ENCODE measurements at places on chromosomes 1 and 21.

DNA sequence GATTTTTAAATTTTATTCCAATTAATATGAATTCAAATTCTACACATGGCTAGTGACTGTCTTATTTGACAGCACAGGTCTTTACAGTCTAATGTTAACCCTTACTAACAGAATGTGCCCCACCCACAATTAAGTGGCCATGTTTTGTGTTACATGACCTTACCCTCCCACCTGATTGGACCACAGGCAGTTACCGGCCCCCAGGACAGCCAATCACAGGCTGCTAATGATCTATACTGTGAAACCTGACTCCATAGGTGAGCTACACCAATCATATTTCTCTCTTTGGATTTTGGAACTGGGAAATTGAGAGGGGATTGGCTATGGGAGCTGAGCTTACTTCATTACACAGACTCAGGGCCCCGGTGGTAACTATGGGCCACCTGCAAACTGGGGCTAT lies 27.5 kb downstream of the ZP4 start:
- DNase-seq = no peak

GRCh38 chr1:95380909-95381308 lies 146.9 kb downstream of the RWDD3 start:
- no peak for DNase-seq

DNA sequence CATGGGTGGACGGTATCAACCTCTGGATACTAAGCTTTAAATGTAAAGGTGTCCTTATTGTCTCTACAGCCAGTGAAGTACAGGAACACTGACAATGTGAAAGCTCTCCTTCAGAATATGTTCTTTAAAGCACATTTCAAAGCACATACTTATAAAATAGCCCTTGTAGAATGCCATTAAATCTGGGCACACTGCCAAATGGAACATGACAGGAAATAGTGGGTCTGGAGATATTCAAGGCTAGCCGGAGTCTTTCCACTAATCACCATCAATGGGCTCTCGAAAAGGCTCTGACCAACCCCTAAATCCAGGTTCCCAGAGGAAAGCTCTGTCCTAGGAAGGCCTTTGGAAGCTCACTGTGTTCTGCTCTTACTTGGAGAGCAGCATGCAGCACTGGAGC lies 46.6 kb downstream of the PLD5 start:
- no peak for DNase-seq

- no peak for DNase-seq
Measured at GRCh38 chr1:228259951-228260350, 52.1 kb downstream of the OBSCN start.

DNA sequence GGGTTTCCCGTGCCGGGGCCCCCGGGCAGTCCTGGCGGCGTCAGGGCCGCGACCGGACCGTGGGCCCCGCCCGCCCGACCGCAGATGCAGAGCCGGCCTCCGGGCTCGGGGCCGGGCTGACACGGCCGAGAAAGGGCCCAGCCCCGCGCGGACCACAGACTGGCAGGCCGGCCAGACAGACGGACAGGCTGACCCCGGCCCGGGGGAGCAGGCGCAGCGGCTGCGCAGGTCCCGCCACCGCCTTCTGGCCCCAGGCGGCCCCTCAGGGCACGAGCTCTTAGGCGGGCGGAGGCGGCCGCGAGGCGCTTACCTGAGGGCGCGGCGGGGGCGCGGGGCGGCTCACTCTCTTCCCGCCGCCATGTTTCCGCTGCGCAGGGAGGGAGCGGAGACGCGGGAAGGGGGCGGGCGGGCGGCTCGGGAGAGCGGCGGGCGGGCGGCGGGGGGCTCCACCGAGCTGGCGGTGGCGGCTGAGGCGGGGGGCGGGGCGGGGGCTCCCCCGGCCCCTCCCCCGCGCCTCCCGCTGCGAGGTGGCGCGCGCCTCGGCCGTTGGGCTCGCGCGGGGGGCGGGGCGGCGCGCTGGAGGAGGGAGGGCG lies at the start of gene SCMH1:
Gene SCMH1, minus strand, starts transcription at position 558 of the 593 bp plus-strand sequence. CDS start 56,173 bp downstream, outside the sequence.
- DNase-seq = peak; percentile 56
